Cortex of kidney (tissue), 1 donor: ENCODE measurements at places on chromosomes 12 and 14.

- no peak for DNase-seq
These were observed 11.4 kb upstream of the KRT74 start for GRCh38 chr12:52585066-52585465.

DNA sequence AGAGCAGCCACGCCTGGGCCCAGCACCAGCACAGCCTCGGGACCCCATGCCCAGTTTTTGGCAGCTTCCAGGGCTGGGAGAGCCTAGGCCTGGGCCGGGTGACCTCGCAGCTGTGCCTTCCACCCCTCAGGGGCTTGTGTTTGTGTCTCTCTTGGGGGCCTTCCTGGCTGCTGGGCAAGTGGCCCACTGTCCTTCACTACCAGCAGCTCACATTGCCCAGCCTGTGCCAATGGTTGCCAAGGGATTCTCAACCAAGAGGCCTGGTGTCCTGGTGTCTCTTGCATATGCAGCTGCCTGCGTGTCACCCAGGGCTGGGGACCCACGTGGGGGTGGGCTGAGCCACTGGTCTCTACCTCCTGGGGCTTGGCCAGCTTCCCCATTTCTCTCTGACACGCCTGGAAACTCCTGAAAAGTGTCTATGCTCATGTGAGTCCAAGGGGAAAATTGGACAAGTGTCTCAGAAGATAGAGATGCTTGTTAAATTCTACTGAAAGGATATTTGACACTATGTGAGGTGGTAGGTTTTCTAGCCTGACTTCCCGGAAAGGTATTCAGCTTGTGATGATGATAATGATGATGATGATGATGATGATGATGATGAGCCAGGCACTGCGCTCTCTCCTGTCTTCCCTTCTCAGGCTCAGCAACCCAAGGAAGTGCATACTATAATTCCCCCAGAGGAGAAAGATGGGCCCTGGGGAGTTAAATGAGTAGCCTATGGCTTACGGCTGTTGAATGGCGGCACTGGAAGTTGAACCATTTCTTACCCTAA lies 48.8 kb upstream of the ESRRB start:
- DNase-seq: no peak

DNA sequence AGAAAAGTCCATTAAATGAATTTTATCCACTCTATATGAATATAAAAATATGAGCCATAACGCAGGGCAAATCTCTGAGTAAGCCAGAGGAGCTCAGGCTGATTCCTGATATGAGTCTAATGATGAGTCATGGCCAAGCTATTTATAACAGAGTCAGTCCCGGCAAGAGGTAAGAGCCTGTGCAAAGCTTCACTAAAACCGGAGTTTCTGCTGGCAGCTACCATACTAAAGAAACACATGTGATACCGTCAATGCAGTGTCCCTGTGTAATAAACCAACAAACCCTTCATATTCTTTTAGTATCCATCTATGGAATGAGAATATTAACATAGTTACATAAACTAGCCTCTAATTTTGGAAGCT lies 319.4 kb downstream of the KCNC2 start:
- DNase-seq: no peak

- no peak for DNase-seq
These were observed 444 bp upstream of the NKX2-8 start for GRCh38 chr14:36582874-36583241.

DNA sequence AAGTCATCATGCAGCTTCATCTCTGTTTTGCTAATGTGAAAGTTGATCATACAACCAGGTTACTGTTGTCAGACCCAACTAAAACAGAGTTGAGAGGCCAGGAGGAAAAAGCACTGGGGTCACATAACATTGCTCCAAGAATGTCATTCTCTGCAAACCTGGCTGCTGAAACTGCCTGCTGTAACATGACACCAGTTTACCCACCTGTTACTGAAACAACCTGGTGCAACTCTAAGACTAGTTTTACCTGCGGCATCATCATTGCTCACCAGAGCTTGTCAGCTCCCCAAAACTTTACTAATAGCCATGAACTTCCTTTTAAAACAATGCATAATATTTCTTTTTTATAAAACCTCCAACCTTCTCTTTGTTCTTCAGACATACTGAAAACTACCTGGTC lies 30.7 kb upstream of the DEGS2 start:
- DNase-seq: no peak

- no peak for DNase-seq
These were observed 501.0 kb downstream of the RERGL start for GRCh38 chr12:17588968-17589367.

DNA sequence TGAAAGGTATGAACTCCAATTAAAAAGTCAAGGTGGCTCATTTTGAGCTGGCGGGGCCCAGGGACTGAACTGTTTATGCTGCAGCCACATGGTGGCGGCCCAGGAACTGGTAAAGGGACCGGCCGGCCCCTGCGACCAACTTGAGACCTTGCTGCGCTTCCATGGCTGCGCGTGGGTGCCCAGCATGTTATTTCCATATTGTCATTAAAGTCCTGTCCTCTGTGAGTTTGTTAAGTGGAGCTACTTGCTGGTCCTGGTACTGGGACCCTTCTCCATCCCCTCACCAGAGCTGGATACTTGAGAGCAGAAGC lies 62.3 kb downstream of the BEGAIN start:
- DNase-seq: no peak

GRCh38 chr12:57752668-57753000 lies 524 bp upstream of the CDK4 start:
- no peak for DNase-seq

DNA sequence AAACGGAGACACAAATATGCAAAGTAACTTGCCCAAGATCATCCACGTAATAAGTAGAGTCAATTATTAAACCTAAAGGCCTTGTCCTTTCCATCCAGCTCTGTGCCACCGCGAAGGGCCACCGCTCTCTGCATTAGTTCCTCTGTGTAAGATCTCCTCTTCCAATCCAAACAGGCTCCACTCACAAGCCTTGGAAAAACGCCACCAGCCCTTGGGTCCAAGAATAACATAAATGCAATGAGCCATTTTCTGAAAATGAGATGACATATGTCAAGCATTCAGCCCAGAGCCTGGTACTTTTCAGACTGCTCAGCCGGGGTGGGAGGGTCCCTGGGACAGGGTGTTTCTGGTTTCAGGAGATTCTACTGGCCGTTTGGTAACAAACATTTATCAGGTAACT lies 30.0 kb downstream of the DGLUCY start:
- DNase-seq: no peak

DNA sequence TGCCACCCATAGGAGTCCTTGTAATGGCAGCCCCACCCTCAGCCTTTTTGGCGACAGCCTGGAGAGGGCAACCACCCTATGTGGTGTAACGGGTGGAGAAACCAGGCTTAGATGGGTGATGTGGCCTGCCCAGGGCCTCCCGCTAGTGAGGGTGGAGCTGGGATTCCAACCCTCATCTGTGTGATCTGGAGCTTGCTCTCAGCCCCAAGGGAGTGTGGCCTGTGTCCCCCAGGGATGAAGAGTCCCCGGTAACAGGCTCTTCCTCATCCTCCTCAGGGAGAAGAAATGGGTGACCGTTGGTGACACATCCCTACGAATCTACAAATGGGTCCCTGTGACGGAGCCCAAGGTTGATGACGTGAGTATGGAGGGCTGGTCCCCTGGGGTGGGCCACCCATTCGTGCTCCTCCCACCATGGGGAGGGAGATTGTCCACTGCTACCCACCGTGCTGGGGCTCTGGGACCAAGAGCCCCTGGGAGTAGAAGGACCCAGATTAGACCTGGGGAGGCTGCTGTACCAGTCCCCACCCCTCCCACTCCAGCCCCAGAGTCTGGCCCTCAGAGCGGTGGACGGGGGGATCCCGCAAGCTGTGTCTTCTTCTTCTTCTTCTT lies 8.8 kb downstream of the BCL7A start:
- no peak for DNase-seq

DNA sequence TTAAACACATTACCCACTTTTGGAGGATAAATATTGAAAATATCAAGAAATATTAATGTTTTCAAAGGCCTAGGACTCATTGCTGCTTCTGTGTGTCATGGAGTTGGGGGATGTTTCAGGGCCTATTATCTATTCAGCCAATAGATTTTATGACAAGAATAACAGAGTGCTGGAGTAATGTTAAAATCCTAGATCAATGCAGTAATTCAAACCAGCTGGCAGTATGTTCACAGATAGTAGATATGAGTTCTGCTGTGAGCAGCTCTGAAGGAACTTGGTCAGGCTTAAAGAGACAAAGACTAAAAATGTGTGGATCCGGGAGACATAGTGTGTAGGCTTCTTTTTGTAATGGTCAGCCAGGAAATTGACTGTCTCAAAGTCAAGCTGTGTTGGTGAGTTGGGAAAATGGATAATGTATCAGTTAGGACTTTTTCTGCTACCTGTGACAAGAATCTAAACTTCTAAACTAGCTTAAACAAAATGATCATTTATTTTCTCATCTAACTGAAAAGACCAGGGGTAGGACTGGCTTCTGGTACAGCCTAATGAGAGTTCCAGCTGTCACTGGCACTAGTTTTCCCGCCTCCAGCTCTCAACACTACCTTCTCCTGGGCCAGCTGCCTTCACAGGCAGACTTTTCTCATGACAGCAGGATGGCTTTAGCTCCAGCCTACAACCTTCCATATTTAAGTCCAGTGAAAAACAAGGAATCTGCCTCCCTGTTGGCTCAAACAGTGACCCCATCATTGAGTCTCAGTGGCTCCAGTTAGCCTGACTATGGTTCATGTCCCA lies 16.3 kb upstream of the POLR3B start:
- DNase-seq: no peak

GRCh38 chr12:57452181-57452936 lies 2.7 kb upstream of the INHBE start:
- DNase-seq: no peak

- DNase-seq: no peak
These were observed 24.5 kb downstream of the RECQL start for GRCh38 chr12:21476949-21477348.

GRCh38 chr14:104224506-104225277 lies 86.3 kb downstream of the KIF26A start:
- no peak for DNase-seq

GRCh38 chr12:58443273-58443980 lies 476.9 kb downstream of the LRIG3 start:
- DNase-seq: no peak

DNA sequence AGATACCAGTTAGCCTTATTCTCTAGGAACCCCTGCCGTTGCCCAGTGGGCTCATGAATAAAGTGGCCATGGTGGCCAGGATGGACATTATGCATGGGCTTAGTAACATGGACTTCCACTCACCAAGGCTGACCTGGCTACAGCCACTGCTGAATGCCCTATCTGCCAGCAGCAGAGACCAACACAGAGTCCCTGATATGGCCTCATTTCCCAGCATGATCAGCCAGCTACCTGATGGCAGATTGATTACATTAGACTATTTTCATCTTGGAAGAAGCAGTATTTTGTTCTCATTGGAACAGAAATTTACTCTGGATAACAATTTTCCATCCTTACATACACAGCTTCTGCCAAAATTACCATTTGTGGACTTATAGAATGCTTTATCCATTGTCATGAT lies 16.2 kb upstream of the LPCAT3 start:
- no peak for DNase-seq

- DNase-seq: no peak
These were observed 240 bp downstream of the BTG1 start for GRCh38 chr12:92145481-92145730.

- no peak for DNase-seq
These were observed 113.4 kb downstream of the RALGAPA1 start for GRCh38 chr14:35695647-35696046.

- DNase-seq: no peak
These were observed 62.4 kb downstream of the MAP4K5 start for GRCh38 chr14:50469982-50470381.

GRCh38 chr12:113284751-113285150 lies 50.2 kb downstream of the SLC8B1 start:
- no peak for DNase-seq

GRCh38 chr14:26595926-26596542 lies 1.8 kb downstream of the NOVA1 start:
- DNase-seq: no peak

- DNase-seq: no peak
These were observed 13.9 kb downstream of the RTL1 start for GRCh38 chr14:100889641-100890040.
